ENCODE measurements at places on chromosomes 4 and X.

GRCh38 chr4:24380957-24381665 is 203.2 kb downstream of the DHX15 start:
- no peak for DNase-seq

GRCh38 chr4:75235359-75235951 is 278.7 kb downstream of the RCHY1 start:
- no peak for DNase-seq

DNA sequence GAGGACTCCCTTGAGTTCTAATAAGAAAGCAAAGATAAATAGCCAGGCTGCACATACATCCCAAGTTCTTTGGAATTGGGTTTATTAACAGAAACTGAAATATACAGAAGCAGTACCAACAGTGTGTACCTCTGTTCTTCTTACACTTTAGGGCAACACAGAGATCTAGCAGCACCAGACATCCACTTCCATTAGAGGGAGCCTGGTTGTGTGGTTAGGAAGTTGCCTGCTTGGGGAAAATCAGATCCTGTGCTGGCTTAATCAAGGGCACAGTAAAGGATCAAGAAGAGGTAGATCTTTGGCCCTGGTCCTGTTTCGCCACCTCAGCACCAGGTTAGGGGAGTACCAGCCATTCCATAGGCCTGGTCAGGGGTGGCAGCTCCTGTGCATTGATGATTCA is 231.1 kb upstream of the ARHGAP24 start:
- no peak for DNase-seq

GRCh38 chrX:134542485-134542884 is 82.5 kb downstream of the HPRT1 start:
- DNase-seq: no peak

- DNase-seq: no peak
Observed at GRCh38 chr4:109419679-109420078, 13.9 kb upstream of the SEC24B start.

DNA sequence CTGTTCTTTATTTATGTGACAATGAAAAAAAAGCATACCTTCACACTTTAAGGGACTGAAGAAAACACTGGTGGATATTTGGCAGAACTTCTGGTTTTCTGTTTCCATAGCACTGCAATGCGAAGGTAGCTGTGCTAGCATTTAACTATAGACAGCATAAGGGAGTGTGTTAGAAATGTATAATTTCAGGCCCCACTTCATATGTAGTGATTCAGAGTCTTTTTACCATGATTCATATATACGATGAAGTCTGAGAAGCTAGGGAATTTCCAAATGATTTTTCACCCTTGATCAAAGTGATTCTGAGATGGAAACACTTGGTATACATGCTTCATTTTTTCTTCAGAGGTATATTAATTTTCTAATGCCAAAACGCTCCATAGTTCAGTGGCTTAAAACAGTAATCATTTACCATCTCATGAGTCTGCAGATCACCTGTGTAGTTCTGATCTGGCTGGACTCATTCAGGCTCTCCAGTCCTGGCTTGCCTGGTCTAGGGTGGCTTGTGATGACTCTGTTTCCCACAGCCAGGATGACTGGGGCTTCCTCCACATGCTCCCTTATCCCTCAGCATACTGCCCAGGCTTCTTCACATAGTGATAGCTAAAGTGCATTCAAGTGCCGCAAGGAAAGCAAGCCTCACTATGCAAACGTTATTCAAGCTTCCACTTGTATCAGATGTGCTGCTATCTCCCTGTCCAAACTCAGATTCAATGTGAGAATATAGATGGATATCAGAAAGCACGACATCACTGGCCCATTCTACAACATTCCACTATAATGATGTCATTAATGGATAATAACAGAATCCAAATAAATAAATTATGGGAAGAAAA is 790.1 kb downstream of the TECRL start:
- peak; percentile 2 for DNase-seq

- DNase-seq: no peak
Observed at GRCh38 chr4:80422727-80423404, 87.3 kb downstream of the CFAP299 start.

- DNase-seq: no peak
Observed at GRCh38 chrX:38803243-38803587, 2.0 kb downstream of the MID1IP1 start.

GRCh38 chrX:17922303-17922702 is 61.2 kb upstream of the RAI2 start:
- no peak for DNase-seq

DNA sequence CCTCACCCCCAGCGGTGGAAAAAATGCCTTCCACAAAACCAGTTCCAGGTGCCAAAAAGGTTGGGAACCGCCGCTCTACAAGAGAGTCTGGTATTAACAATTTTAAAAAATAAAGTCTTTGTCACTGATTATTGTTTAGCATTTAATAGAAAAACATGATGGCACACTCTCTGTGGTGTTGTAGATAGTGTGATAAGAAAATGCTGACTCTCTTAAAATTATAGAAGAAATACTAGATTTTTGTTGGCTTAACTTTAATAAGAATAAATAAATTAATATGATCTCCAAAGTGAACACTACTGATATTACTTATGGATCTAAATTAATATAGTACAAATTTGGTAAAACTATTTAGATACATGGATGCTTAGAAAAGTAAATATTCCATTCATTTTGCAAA is 943.5 kb downstream of the CCSER1 start:
- no peak for DNase-seq

GRCh38 chr4:183596067-183596757 is 62.8 kb downstream of the RWDD4 start:
- no peak for DNase-seq

- no peak for DNase-seq
Observed at GRCh38 chrX:49930039-49930438, 7.6 kb downstream of the CLCN5 start.
